ENCODE measurements at places on chromosomes 1 and 21. TPM values are rescaled to one million over a fixed set of nuclear protein-coding genes. Genes with fewer than 3 reads are reported as not detected.

ERICH3 gene
- total RNA-seq = 0.29 TPM

AK2 gene
- 178 TPM for total RNA-seq

SLAMF6 gene
- total RNA-seq = not detected

CLIC6 gene
- not detected for total RNA-seq

SH2D5 gene
- 0.56 TPM for total RNA-seq

IQCC gene
- total RNA-seq = 2.6 TPM

RIMS3 gene
- total RNA-seq = 5.9 TPM

C1orf94 gene
- not detected for total RNA-seq

Measured in H4 (cell line).